ENCODE measurements at places on chromosomes 2 and 18.

- no peak for DNase-seq
These were observed 154.7 kb downstream of the TWIST2 start for GRCh38 chr2:239002591-239002953.

GRCh38 chr2:69203166-69203985, 183.7 kb downstream of the GFPT1 start:
- no peak for DNase-seq

GRCh38 chr2:230090967-230091366, 22.2 kb upstream of the SLC16A14 start:
- no peak for DNase-seq

- no peak for DNase-seq
These were observed 136.8 kb downstream of the NEDD4L start for GRCh38 chr18:58180738-58181353.

DNA sequence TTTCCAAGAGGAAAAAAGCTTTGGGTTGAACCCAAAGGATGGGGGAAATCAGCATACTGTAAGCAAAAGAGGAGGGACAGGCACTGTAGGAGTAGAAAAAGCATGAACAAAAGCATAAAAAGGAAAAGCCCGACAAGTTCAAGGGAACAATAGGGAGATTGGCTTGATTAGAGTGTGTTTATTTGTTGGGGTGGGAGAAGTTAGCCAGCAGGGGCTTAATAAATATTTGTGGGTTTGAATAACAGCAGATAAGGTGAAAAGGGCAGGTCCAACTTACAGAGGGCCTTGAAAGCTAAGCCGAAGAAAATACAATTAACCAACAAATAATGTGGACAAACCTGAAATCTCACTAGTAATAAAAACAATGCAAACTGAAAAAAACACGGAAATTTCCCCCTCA, 126.7 kb downstream of the THADA start:
- DNase-seq = no peak

GRCh38 chr2:216634370-216635148, 1.3 kb downstream of the IGFBP2 start:
- DNase-seq = no peak

GRCh38 chr2:131156452-131157149, 51.5 kb downstream of the PLEKHB2 start:
- DNase-seq = no peak

DNA sequence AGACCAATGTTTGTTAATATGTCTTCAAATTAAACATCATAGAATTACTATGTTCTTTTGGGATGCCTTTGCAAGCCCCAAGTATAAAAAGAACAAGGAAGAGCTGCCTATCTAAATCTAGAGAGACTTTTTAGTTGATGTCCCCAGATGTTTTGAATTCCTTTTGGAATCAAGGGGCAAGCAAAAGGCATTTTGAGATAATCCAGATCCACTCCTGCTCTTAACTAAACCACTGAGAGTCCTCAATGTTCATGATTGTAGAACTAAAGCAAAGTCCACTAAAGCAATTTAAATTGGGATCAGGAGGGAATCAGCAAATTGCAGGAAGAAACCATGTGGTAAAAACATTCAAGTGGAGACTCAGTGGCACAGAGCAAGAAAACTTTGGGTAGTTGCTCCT, 558.5 kb upstream of the VRK2 start:
- DNase-seq = no peak

- no peak for DNase-seq
These were observed 16.9 kb downstream of the HAT1 start for GRCh38 chr2:171939058-171939742.

GRCh38 chr2:3117650-3118216, 259.9 kb downstream of the EIPR1 start:
- DNase-seq = no peak

DNA sequence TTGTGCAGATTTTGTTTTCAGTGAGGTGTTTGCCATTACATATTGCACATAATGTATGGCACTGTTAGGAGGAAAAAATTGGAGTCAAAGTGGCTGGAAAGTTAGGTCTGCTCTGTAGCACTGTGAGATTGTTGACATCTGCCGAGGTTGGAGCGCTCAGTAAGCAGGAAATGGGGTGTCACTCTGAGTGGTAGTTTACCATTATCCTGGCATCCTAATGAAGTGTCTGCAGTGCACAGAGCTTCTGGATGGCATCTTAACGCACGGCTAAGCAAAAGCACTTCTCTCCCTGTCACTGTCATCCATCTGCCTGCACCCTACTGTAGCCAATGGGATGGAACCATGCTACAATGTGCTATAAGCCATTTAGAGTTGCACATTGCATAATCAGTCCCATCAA, 561.9 kb downstream of the ARHGAP15 start:
- DNase-seq = no peak

GRCh38 chr2:69087912-69088240, 74.9 kb downstream of the ANTXR1 start:
- no peak for DNase-seq

- no peak for DNase-seq
These were observed 92.7 kb downstream of the CSRNP3 start for GRCh38 chr2:165562233-165562632.

DNA sequence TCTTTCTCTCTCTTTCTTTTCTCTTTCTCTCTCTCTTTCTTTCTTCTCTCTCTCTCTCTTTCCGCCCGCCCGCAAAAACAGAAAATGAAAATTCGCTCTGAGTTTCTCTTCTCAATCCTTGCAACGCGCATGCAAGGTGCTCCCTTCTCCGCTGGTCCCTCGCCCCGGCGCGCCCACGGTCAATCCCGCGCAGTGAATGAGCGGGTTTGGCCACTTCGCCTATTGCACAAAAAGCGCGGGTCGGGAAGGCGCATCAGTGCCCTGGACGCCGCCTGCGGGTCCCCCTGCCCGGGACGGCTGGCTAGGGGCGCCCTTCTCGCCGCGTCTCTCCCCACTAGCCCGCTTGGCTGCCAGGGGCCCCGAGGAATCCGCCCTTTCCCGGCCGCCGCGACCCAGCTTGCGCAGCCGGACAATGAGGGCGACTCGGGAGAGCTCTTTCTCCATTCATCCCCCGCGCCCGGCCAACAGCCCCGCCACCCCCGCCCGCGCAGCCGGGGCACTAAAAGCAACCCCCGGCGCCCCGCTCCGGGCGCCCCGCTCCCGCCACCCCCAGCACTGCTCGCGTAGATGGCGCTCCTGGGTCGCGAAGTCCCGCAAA, 706 bp downstream of the LAMA1 start:
- DNase-seq = no peak

- DNase-seq = no peak
These were observed 25.1 kb downstream of the POU3F3 start for GRCh38 chr2:104878863-104879512.

- no peak for DNase-seq
These were observed 21.4 kb downstream of the DLGAP1 start for GRCh38 chr18:4433717-4434116.

DNA sequence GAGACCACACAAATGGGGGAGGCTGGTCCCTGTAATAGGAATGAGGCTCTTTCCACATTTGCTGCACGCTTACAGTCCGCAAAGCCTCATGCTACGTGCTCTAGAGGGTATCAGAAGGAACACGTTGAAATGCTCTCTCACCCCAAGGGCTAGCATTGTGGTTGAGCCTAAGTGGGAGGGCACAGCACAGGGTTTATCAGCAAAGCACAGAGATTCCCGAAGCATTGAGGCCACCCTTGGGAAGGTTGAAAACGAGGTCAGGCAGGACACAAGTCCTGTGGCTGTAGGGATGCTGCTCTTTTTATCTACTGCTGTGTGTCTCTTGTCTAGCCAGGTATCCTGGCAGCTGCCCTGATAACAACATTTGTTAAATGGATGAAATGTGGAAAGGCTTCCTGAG, 378.3 kb downstream of the EN1 start:
- no peak for DNase-seq

DNA sequence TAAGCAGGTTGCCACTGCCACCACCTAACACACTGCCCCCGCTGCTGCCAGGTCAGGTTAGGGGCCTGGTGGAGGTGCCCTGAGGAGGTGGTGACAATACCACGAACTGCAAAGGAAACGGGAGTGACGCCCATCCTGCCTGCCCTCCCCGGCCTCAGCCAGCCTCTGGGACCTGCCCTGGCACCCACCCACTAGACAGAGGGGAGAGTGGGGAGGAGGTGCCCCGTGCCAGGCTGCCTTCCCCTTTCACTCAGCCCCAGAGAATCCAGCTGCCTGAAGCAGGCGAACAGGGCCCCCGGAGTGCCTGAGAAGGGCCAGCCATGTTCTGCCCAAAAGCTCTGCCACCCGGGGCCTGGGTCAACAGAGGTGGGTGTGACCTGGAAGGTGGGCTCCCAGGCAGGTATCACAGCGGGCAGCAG, 44.5 kb upstream of the FOSL2 start:
- DNase-seq = no peak

GRCh38 chr2:174729797-174730697, 34.2 kb downstream of the CHRNA1 start:
- no peak for DNase-seq

DNA sequence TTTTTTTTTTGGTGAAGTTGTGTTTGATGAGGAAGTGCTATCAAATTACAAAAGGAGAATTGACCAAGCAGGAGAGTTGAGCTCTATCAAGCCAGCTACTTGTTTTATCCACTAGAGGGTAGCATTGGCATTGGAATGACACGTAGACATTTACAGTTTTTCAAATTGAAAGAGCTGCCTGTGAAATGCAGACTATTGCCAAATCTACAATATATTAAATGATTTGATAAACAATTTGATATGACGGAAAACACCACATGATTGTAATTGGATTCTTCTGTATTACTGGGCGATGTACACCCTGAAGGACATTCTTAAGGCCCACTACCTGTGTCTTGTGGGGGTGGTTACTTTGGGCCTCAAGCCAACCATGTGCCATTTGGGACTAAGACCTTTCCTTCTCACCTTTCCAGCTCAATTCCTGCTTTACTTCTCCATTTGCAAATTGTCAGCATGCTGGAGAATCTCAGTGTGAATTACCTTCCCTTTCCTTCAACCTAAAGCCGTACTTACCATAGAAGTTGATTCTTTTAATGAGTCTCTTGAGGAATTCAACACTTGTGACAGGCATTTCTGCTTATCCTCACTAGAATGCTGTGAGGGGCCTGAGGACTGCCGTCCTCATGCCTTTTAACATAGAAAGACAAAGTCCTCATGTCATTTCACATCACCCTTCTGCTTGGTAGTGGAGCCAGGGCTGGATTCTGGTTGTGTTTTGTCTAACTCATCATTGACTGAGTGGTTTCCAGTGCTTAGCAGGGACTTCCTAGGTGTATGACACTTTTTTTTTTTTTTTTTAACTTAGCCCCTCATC, 134.8 kb upstream of the THUMPD2 start:
- DNase-seq = peak; percentile 50

DNA sequence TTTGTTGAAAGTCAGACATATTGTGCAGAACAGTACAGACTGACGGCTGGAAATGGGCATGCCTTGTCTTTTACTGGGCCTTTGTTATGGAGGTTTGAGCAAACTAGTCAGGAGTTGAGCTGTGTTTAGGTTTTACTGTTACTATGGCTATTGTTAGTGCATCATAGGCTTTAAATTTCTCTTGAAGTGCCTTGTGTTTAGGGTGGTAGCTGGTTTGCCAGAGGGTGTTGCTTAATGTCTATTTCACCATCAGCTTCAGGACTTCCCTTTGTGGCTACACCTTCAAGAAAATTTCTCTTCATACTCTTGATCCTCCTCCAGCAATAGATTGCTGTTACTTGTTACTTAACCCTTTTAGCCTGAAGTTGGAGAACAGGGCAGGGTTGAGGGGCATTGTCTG, 104.6 kb downstream of the CAPN13 start:
- DNase-seq = no peak

GRCh38 chr2:159326569-159327255, 40.2 kb upstream of the WDSUB1 start:
- peak; percentile 26 for DNase-seq

DNA sequence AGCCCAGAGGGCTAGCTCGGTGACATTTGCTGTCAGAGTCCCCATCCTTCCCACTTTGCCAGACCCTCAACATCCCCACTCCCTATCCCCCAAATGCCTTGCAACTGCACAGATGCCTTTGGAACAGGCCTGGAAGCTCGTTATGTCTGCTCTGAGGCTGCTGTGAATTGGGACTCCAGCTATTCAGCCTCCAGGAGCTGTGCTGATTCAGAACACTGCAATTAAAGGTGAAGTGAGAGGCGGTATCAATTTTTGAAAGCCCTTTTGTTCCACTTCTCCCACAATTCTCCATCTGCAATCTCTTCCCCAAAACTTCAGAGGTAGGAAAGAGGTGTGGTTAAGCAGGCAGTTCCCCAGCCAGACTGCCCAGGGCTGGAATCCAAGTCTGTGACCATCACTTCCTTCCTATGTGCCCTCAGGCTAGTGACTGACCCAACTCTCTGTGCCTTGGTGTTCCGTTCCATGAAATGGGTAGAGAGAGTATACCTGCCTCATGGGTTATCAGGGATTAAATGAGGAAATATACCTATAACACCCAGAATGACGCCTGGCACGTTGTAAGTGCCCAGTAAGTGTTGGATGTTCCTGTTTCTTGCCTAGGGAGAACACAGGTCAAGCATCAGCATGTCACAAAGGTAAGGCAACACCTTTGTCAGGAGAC, 17.5 kb downstream of the NOSTRIN start:
- no peak for DNase-seq

DNA sequence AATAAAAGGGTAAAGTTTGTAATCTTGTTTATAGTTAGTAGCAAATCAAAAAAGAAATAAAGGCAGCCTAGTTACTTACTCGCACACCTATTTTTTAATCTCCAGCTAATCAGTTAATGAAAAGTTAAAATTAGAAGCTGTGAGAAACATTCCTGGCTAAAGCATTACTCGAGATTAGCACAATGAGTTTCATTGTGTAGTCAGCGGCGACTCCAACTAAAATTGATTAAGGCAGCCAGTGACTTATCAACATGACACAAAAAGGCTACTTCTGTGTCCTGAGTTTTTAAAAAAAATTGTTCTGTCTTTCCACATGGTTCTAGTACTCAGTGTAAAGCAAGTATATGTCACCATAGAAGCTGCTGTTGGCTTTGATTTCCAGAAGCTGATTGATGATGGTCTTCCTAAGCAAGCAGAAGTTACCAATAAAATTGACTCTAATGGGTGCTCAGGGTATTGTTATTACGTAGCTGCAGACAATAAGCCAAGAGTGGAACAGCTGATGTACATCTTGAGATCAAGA, 159.2 kb downstream of the CPS1 start:
- DNase-seq = no peak

DNA sequence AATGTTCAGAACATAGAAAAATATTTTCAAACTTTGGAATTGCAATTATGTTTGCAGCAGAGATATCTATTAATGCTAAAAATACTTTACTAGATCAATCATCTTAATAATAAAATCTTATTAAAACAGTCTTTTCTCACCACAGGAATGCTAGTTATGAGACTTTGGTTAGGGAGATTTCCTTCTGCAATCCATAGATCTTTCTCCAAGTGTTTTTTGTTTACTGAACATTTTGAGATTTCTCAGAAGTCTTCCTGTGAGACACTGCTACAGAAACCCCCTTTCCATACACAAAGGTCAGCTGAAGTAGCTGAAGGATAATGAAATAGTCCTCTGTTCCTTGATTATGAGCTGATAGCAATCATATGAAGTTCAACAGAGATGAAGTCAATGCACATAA, 59.4 kb upstream of the RAPH1 start:
- peak; percentile 42 for DNase-seq

- no peak for DNase-seq
These were observed 86.1 kb upstream of the ZCCHC2 start for GRCh38 chr18:62436636-62437234.

Measured in GM04503 (cell line).